Daoy (cell line): ENCODE measurements at places on chromosomes 2 and 18. TPM values are rescaled to one million over a fixed set of nuclear protein-coding genes. Genes with fewer than 3 reads are reported as not detected.
A peak's percentile ranks its signal among the peaks of the same experiment; 100 is the strongest.

DNA sequence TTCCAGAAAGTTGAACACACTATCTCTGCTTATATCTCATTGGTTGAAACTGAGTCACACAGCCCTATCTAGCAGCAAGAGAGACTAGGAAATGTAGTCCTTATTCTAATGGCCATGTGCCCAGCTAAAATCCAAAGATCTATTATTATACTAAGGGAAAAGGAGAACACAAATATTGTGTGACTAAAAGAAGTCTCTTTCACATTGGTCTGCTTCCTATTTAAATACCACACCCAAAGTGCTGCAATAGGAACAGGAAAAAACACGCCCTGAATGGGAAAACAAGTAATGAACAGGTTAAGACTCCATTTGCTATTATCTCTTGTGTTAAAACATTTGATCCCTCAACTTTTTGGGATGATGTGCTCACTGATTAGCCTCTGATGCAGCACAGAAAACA is 86.8 kb upstream of the BARD1 start:
- no peak for DNase-seq

DNA sequence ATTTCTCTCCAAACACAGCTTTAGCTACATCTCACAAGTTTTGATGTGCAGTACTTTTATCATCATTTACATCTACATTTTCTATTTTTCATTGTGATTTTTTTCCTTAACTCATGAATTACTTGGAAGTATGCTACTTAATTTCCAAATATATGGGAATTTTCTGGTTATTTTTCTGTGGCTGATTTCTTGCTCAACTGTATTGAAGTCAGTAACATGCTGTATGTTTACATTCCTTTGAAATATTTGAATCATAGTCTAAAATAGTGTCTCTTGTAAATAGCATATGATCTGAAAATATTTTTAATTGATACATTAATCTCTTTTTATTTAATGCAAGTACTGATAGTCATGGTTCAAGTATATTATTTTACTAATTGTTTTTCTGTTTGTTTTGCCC is 26.0 kb upstream of the GALNT5 start:
- no peak for DNase-seq

DNA sequence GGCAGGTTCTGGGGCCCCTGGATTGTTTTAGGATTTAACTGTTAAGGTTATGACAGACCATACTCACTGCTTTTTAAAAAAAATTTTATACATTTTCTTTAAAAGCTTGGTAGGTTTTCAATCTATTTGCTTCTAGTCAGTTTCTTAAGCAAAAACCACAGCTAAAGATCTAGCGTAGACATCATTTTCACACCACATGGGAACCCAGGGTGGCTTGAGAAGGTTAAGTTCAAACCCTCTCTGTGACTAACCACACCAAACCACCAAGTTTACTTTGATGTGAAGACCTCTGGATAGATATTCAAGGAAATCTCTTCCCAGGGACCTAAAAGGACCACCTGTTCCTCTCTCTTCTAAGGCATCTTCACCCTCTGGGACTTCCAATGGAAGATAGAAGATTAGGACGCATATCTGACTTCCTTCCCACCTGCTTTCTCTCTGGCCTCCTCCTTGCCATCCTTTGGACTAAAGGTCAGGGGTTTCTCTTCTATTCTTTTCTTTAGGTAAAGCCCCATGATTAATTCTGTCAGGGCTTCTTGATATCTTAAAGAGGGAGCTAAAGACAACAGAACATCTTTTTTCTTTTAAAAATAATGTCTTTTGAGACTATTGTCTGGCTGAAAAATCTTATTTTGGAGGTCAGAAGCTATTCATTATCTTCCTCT is 32.3 kb downstream of the FOSL2 start:
- no peak for DNase-seq

Gene STARD6
- total RNA-seq = 0.11 TPM in 1 of 2 replicates, not detected in the other

DNA sequence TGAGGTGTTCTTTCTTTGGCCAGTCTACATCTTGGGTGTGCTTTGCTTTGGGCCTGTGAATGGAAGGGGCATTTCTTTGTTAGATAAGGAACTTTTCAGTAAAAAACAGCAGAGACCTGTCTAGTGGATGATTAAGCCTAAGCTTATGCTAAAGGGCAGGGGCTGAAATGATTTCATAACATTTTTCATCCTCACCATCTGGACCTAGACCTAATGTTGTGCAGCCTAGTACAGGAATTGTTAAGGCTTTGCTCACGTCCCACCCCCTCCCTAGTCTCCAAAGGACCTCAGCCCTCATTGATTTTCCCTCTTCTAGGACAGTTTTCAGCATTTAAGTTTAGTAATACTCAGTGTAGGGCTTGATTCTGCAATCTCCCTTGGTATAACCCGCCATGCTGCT is 111.8 kb downstream of the PRKCE start:
- no peak for DNase-seq

DNA sequence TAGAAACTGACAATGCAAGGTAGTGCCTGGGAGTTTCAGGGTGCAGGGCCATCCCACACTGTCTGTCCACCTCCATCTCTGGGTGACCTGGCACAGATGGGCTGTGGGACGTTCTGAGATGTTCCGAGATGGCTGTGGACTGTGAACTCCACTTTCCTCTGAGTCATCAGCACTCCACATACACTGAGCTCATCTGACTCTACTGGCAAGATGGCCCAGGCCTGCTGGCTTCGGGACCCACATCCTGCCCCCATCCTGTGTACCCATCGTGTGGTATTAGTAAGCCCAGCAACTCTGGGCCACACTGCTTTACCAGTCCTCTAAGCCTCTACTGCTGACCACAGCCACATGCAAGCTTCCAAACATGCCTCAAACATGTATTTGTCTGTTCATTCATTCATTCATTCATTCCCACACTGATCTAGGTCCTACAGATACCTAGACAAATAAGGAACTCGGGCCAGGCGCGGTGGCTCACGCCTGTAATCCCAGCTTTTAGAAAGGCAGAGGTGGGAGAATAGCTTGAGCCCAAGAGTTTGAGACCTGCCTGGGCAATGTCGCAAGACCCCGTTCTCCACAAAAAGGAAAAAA is 124.8 kb upstream of the CXCR4 start:
- DNase-seq = peak; percentile 54

GRCh38 chr18:27976806-27977408 is 200.0 kb downstream of the CDH2 start:
- DNase-seq = no peak

DNA sequence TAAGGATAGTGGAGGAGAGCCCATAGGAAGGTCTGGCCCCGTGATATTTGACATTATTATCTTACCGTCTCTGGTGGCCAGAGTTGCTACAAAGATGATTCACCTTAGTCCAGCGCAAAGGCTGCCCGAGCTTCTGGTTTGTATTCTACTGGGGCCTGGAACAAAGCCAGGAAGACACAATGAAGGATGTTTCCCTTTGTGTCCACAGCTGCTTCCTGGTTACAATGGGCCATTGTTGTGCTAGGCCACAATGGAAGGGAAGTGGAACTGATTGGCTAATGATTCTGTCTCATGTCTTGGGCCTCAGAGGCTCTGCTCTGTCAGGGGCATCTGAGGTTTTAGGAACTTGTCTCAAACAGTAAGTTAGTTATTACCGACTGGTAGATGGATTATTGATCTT is 132.2 kb downstream of the TDRD15 start:
- DNase-seq = peak; percentile 84

Gene SERPINB13
- total RNA-seq = not detected in 2 replicates

Gene CD302
- 2.3 and 2.8 TPM in 2 replicates for total RNA-seq

DNA sequence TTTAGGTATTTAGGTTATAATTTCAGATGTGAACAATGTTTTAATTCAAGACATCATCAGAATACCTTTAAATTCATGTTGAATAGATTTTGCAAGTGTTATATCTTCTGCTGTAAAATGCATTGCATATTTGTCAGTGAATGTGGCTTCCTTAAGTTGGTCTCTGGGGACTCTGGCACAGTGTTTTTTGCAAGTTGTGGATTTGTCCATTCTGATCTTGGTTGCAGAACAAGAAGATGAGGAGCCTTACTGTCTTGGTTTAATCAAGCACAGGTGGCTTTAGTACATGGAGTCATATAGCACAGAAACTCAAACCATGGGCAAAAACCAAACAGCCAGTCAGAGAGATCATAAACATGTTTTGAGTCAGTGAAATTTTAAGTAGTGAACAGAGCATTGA is 135.7 kb downstream of the ARHGAP28 start:
- no peak for DNase-seq

Gene TDRD15
- 5.2 and 6.7 TPM in 2 replicates for total RNA-seq

GRCh38 chr2:199465988-199466691 is 8.4 kb upstream of the SATB2 start:
- no peak for DNase-seq

GRCh38 chr18:31233621-31234275 is 71.1 kb upstream of the DSC1 start:
- no peak for DNase-seq

GRCh38 chr2:235149240-235149659 is 197.4 kb downstream of the SH3BP4 start:
- DNase-seq = no peak

Gene SPP2
- not detected in 2 replicates for total RNA-seq

DNA sequence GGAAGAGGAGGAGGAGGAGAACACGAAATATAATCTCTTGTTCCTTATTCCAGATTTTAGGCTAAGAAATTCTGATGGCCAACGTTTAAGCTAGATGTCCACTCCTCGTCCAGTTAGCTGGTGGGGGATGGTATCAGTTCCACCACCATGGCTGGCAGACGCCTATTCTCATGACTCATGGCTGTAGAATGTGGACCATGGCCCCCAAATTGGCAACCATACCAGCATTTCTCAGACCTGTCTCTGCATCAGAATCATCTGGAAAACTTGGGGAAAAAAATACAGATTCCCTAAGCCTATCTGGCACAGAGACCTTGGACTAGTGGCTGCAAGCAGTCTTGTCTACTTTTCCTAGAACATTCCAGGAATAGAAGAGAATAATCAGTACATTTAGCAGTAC is 267.7 kb upstream of the SIX2 start:
- DNase-seq = peak; percentile 48
